ENCODE measurements at places on chromosomes 3 and 15. TPM values are rescaled to one million over a fixed set of nuclear protein-coding genes. Genes with fewer than 3 reads are reported as not detected.
A peak's percentile ranks its signal among the peaks of the same experiment; 100 is the strongest.

- DNase-seq: no peak
These were observed 8.7 kb upstream of the RASA2 start for GRCh38 chr3:141478139-141478538.

GRCh38 chr3:45103753-45104714 is 42.1 kb downstream of the CDCP1 start:
- DNase-seq: no peak

STRIT1 gene
- total RNA-seq: 1.2 TPM

DNA sequence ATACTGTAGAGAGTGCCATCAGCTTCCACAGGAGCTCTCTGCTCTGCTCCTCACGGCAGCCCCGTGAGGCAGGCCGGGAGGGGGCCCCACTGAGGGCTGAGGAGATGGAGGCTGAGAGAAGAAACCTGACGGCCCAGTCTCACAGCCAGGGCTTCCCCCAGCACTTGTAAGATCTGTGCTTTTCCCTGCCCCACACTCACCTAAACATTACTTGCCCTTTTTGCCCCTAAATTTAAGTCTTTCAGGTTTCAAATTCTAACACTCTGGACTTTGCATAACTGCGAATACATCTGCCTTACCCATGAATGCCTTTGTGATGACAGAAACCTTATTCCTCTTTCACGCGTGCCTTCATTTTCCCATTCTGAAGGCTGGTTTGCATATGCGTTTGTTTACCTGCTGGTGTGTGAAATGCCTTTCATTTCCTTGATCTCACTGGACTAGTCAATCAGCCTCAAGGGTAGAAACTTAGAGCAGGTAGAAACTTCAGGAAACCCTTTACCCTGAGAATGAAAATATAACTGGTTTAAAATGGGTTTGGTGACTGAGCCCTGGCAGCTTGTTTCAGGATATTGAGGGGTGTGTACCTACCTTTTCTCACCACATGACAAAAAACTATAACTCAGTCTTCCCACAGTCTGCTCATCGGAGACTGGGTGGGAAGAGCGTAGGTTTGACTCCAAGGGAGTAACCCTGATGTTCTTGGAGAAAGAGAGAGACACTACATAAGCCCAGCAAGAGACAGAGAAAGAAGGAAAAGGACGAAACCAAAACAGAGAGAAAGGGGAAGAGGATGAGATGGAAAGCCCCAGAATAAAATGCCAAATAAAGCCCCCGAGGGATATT is 20.1 kb downstream of the SLC12A8 start:
- peak; percentile 31 for DNase-seq

DNA sequence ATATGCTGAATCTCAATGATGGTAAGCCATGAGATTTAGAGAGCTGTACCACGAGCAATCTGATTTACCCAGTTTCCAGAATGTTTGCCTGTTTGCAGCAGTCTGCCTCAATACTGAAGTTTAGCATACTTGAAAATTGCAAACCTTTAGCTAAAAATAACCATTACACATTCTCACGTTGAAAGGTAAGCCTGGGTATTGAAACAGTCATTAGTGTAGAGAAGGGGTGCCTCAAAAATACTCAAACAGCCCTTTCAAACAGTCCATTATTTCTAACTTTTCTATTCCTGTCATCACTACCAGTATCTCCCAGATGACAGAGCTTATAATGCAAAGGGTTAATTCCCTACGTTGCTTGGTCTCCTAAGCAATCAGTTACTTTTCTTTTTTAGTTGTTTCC is 111.8 kb upstream of the MBNL1 start:
- no peak for DNase-seq

GRCh38 chr3:101387351-101387750 is 67.0 kb upstream of the IMPG2 start:
- DNase-seq: no peak

DNA sequence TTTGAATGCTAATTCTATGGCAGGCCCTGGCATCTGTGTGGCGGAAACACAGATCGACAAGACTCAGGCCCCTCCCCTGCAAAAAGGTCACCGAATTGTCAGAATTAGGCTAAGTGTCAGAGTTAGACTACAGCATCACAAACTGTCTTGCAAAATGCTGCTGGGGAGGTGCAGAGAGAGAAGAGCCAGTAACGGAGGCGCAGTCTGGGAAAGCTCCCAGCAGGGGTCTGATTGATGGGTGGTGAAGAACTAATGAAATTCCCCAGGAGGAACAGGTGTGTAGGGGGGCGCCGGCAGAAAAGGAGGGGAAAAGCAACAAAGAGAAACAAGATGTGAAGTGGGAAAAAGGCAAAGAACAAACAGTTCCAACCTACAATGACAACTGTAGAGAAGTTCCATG is 72.7 kb upstream of the TAMM41 start:
- DNase-seq: no peak

GRCh38 chr15:51203797-51204196 is 109.1 kb upstream of the TNFAIP8L3 start:
- DNase-seq: no peak

GOLGA6L9 gene
- total RNA-seq: 3.3 TPM

DNA sequence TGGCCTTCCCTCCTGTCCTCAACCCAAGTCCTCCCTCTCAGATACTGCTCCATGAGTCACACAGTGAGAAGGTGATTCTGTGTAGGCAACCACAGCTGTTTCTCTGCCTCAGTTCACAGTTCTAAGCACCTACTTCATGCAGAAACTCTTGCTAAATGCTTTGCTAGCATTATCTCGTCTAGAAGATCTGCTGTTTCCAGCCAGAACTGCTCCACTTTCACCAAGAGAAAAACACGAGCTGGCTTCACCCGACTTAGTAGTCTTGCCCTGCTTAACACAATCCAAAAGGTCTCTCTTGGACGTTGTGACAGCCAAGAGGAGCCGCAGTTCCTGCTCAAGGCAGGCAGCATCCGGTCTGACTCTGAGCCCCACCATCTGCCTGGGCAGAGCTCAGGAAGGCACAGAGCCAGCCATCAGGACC is 272.1 kb downstream of the UACA start:
- no peak for DNase-seq

Measured in hepatocyte (in vitro differentiated cells).